ENCODE measurements at places on chromosomes 1 and 21. TPM values are rescaled to one million over a fixed set of nuclear protein-coding genes. Genes with fewer than 3 reads are reported as not detected.

Gene CBR3
- total RNA-seq, result 0.16 TPM

Gene ABL2
- total RNA-seq, result 4.5 TPM

Gene CA6
- not detected for total RNA-seq

Gene NGF
- total RNA-seq, result not detected

Gene SPRR1B
- 1.9 TPM for total RNA-seq

Gene HSPB7
- total RNA-seq, result not detected

Gene ZNF672
- total RNA-seq, result 36.0 TPM

Gene SUSD4
- 0.20 TPM for total RNA-seq

Gene PDZK1
- 7.9 TPM for total RNA-seq

Gene OR6K3
- total RNA-seq, result not detected

Gene AKR7A3
- 142 TPM for total RNA-seq

Gene S100A7
- not detected for total RNA-seq

- DNase-seq, result no peak
Measured at GRCh38 chr1:160996178-160996577, 24.8 kb downstream of the F11R start.

GRCh38 chr1:212918824-212919223 lies 31.5 kb upstream of the VASH2 start:
- DNase-seq, result no peak

DNA sequence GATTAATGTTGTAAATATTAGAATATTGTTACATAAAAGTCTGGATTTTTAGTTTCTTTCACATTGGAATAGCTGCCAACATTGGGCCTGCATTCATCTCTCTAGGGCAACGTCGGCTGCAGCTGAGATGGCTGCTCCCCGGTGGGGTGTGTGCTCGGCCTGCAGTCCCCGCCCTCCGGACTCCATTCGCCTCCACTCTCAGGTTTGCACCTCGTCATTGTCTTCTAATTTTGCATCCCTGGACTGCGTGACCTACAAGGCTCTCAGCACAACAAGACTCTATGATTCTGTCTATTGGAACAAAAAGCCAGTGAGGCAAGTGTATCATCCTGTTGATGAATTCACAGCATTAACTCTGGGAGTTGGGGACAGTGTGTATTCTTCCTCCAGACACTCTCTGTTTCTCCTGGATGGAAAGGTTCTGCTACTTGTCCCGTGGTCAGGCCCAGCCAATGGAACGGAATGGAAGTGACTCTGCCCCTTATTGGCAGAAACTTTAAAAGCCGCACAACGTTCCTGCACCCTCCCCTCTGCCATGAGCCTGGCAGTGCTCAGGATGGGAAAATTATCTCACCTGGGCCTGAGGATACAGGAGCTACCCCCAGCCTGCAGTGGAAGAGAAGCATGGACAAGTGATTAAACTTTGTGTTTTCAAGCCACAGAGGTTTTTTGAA lies 105.0 kb upstream of the SAMD11 start:
- DNase-seq, result no peak

DNA sequence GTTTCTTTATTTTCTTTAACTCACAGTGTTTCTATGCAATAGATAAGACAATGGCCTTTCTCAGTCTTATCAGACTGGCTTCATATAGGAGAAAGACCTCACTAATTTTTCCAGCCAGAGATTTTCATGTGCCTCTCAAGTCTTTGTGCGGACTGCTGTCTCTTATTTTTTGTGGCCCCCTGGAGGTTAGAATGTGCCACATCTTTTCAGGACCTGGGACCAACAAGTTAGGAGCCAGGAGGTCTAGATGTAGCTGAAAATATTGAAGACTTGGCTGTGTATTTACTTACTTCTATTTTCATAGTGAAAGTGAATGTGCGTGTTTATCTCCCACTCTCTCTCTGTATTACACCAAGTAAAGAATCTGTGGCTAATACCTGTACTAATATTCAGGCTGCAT lies 42.1 kb upstream of the CFHR3 start:
- DNase-seq, result no peak

GRCh38 chr1:164771619-164772361 lies 212.8 kb downstream of the PBX1 start:
- peak; percentile 12 for DNase-seq

- DNase-seq, result peak; percentile 77
Measured at GRCh38 chr1:159177272-159177907, 6.0 kb downstream of the CADM3 start.

DNA sequence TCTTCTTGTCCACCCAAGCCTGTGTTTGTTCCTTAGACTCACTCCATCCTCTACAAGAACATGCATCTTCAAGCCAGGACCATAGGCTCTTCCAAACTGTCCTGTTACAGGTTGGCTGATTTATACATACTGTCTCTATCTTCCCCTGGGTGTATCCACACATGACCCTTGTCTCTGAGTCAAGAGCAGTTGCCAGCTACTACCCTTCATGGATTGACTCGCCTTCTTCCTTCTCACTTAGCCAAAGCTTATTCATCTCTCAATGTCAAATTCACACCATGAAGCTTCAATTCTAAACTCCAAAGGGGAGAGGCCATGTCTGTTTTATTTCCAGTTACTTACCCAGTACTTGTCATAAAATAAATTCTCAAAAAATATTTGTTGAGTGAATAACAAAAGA lies 64.1 kb upstream of the CACHD1 start:
- DNase-seq, result no peak

DNA sequence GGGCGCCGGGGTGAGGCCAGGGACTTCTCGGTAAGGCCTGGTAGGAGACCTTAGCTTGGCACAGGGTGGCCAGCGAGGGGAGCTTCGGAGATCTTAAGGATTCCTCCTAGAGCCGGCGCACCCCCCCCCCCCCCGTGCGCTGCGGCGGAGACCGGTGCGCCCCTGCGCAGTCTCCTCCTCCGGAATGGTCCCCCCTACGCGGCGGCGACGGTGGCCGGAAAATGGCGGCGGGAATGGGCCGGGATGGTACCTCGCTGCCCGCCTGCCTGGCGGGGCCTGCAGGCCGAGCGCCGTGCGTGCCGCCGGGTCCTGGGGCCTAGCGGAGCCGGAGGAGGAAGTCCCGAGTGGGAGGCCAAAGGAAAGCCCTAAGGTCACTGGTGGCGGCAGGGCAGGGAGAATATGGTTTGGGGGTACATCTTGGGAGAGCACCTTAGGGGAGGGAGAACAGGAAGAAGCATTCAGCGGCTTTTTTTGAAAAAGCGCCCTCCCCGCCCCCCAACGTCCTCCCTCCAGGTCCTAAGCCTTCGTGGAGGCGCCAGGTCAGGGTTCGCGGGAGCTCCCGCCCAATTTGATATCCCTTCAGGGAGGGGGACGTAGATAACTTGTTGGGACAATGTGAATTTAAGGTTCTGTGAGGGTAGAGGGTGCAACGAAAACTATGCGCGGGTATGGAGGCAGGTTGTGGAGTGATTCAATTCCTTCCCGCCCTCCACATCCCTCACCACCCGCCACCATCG lies 429 bp downstream of the SRRM1 start:
- DNase-seq, result peak; percentile 27

- DNase-seq, result peak; percentile 13
Measured at GRCh38 chr21:35925497-35925896, 134.8 kb downstream of the SETD4 start.

- DNase-seq, result peak; percentile 51
Measured at GRCh38 chr1:174964261-174964971, 35.3 kb upstream of the CACYBP start.

GRCh38 chr1:29802181-29803068 lies 566.1 kb downstream of the PTPRU start:
- DNase-seq, result no peak

GRCh38 chr1:171222936-171223335 lies 25.4 kb upstream of the FMO1 start:
- DNase-seq, result no peak

GRCh38 chr1:161962091-161962887 lies 61.4 kb downstream of the OLFML2B start:
- DNase-seq, result no peak

GRCh38 chr1:78678324-78678723 lies 28.7 kb downstream of the IFI44 start:
- DNase-seq, result no peak

DNA sequence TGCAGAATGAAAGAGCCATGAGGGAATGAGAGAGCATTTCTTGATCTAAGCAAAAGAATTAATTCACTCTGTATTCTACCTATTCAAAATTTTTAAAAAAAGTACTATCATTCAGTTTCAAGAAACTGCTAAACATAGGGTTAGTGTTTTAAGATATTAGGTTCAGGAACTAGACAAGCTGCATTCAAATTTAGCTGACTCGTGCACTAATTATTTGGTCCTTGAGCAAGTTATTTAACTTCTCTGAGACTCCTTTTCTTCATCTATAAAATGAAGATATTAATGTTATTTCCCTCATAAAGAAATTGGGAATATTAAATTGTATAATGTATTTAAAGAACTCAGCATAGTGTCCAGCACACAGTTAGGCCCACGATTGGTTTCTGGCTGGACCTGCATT lies 75.0 kb upstream of the USH2A start:
- no peak for DNase-seq

DNA sequence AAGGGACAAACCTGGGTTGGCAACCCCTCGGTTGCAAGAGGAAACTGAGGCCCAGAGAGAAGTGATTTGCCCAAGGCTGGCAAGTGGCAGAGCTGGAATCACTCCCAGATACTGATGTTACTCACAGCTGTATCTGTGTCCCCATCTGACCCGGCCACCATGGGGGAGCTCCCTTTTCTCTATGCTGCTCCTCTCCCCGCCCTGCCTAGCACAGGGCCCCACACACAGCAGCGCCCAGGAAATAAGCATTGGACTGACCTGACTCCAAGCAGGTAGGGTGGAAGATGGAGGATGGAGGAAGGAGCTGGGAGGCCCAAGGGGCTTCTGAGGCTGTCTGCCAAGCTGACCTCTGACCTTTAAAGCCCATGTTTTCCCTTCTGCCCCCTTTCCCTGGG lies 3.0 kb upstream of the FBLIM1 start:
- DNase-seq, result no peak

DNA sequence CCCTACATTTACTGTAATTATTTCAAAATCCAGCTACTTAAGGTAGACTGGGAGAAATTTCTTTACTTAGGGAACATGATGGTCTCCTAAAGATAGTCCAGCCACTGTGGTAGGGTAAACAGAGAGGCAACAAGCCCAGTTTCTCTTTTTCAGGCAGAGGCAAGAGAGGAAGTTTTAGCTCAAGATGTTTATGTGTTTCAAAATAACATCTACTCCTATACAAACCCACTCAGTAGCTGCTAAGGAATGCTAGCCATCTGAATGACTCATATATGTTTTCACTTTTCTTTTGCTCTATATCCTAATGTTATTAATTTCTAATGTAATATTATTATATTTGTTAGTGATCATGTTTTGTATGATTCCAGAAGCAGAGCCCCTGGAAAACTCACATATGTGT lies 856.6 kb downstream of the PLA2G4A start:
- no peak for DNase-seq

- no peak for DNase-seq
Measured at GRCh38 chr1:25560788-25561187, 17.4 kb downstream of the LDLRAP1 start.

DNA sequence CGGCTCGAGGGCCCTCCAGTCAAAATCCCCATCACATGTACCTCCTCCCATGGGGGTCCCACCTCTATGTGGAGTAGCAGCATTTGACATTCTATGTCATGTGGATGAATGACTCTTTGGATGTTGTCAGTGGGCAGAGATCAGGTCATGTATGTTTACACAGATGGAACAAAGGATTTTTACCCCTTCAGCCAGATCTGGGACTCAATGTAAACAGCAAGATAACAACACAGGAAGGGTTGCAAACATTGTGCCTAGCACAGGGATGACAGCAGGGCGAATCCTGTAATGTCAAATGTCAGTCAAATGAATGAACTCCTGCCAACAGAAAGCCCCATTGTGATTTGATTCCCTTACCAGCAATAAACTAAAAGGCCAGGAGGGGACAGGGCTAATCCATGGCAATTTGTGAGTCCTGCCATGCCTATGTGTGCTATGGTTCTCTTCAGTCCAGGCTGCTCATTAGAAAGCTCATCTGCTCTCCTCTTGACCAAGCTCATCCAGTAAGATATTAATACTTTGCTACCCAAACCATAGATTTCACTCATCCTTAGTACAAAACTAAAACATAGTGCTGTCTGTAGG lies 60.3 kb downstream of the PGBD5 start:
- peak; percentile 11 for DNase-seq

DNA sequence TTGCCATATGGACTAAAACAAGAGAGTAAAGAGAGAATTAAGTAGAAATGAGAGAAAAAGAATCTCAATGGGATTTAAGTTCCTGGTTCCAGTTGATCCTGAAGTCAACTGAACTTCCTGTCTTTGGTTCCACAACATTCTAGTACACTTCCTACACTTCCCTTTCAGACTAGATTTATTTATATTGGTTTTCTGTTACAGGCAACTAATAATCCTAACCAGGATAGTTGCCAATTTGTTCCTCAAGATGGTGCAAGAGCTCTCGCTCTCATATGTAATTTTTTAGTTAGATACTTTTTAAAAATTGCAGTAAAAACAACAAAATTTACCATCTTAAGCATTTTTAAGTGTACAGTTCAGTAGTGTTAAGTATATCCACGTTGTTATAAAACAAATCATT lies 28.8 kb upstream of the TRIM45 start:
- DNase-seq, result no peak

DNA sequence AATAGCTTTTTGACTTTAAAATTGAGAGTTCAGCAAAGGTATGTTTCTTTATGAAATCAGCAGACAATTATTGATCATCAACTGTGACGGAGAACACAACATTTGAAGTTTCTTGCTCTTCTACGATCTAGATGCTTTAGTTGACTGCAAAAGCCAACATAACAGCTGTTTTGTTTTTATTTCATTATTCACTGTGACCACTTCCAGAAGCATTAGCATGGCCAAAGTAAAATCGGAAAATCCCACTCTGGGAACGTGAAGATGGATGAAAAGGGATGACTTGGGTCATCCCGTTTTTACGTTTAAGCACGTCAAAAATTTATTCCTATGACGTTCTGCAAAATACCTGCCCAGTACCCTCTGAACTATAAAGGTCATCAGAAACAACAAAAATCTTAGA lies 833.0 kb upstream of the ADAMTS5 start:
- DNase-seq, result no peak

- DNase-seq, result peak; percentile 54
Measured at GRCh38 chr1:186535388-186536133, 74.6 kb upstream of the PDC start.

- no peak for DNase-seq
Measured at GRCh38 chr1:27298632-27299384, 23.2 kb upstream of the TMEM222 start.

DNA sequence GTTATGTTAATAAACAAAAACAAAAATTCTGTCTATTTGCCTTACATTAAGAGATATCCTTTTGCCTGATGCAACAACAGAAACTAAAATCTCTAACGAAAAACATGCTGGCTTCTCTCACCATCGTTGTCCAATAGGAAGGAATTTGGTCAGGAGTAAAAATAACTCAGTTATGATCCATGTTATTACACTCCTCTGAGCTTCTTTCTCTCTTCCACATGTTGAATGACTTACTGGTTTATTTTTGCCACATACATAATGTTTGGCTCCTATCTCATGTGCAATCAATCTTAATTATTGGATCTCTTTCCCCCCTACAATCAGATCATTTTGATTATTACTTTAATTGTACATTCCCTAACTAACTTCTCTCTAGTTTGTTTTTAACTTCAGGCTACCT lies 688.4 kb downstream of the USP25 start:
- DNase-seq, result no peak
